ENCODE measurements at places on chromosomes 1 and 21.
A peak's percentile ranks its signal among the peaks of the same experiment; 100 is the strongest.

GRCh38 chr1:53684741-53685140 lies 54.2 kb downstream of the GLIS1 start:
- H3K36me3 ChIP-seq: no peaks in the 10 kb centered on the region
- no peak overlapping the region for H3K4me3 ChIP-seq
- H3K27ac ChIP-seq: no peak overlapping the region
- H3K4me1 ChIP-seq: peaks cover 4% of the 10 kb centered on the region
- peaks cover 46% of the 10 kb centered on the region for H3K27me3 ChIP-seq
- DNase-seq: no peak

- DNase-seq: no peak
- peaks cover 10% of the 10 kb centered on the region for H3K36me3 ChIP-seq
- peaks cover 29% of the 10 kb centered on the region for H3K4me1 ChIP-seq
- H3K27me3 ChIP-seq: no peaks in the 10 kb centered on the region
Observed at GRCh38 chr1:109564194-109564878, 15.9 kb downstream of the GNAI3 start.

- H3K27ac ChIP-seq: peak overlapping the region; percentile 98
- H3K27me3 ChIP-seq: no peaks in the 10 kb centered on the region
- H3K4me1 ChIP-seq: peaks cover 48% of the 10 kb centered on the region
- DNase-seq: no peak
Observed at GRCh38 chr1:198640174-198640573, 1.3 kb downstream of the PTPRC start.

DNA sequence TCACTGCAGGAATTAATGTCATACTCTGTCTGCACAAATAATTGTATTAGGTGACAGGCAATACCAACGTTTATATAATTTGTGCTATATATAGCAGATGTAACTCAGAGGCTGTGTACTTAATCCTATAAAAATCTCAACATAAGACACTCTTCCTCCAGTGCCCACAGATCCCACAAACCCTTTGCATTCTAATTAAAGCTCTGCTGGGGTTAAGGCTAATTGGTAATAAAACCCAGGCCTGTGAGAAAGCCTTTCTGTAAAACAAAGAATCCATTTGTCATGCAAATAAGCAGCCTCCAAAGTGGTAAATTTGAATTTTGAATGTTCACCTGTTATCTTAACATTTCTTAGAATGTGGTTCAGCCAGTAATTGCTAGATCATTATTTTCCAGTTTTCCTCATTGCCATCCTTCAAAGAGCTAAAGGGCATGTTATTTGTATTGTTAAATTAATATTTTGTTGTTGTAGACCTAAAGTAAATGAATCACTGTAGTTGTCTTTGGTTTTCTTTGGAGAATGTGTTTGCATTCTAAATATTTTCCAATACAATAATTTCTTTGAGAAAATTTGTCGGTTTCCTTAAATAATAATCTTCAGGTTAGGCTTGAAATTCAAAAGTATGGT lies 46.3 kb upstream of the PRDX6 start:
- H3K27me3 ChIP-seq: no peaks in the 10 kb centered on the region
- peak overlapping the region; percentile 84 for H3K27ac ChIP-seq
- no peak for DNase-seq
- peaks cover 29% of the 10 kb centered on the region for H3K4me1 ChIP-seq
- H3K36me3 ChIP-seq: no peaks in the 10 kb centered on the region

DNA sequence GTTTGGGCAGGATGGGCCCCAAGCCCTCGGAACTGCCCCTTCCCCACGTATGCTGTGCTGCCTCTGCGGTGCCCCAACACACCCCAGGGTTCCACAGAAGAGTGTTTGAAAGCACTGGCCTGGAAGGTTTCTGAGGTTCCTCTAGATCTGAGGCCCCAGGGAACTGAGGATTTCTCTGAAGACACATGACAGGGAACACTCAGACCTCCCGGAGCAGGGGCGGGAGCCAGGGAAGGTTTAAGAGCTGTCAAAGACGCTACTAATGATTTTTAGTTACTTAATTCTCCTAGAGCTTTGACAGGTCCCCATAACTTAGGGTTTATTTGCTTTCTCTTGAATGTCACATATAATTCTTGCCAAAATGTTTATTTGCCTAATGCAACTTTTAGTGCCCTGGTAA lies 212.3 kb upstream of the GRIK3 start:
- DNase-seq: no peak
- no peak overlapping the region for H3K4me3 ChIP-seq
- no peak overlapping the region for H3K27ac ChIP-seq
- H3K36me3 ChIP-seq: no peaks in the 10 kb centered on the region
- H3K27me3 ChIP-seq: peaks cover 2% of the 10 kb centered on the region
- no peaks in the 10 kb centered on the region for H3K4me1 ChIP-seq

DNA sequence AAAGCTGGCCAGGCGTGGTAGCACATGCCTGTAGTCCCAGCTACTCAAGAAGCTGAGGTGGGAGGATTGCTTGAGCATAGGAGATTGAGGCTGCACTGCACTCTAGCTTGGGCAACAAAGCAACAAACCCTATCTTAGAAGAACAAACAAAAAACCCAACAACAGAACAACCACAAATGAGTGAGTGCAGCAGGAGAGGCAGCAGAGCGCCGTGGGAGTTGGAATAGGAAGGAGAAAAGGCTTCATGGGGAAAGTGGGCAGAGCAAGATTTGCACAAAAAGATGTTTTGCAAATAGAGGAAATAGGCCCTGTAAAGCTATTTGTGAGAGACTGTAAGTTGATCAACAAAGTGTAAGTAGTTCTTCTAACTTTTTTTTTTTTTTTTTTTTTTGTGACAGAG lies 19.6 kb downstream of the SMAP2 start:
- H3K27ac ChIP-seq: peak overlapping the region; percentile 90
- H3K4me3 ChIP-seq: peak overlapping the region; percentile 1
- peaks cover 70% of the 10 kb centered on the region for H3K36me3 ChIP-seq
- no peak for DNase-seq

GRCh38 chr1:206417774-206418614 lies 52.3 kb upstream of the IKBKE start:
- H3K4me3 ChIP-seq: no peak overlapping the region
- DNase-seq: no peak
- H3K27me3 ChIP-seq: no peaks in the 10 kb centered on the region
- H3K36me3 ChIP-seq: peaks cover 45% of the 10 kb centered on the region

GRCh38 chr1:8641377-8641997 lies 176.0 kb downstream of the RERE start:
- H3K4me3 ChIP-seq: no peak overlapping the region
- no peak overlapping the region for H3K27ac ChIP-seq
- peaks cover 15% of the 10 kb centered on the region for H3K36me3 ChIP-seq
- DNase-seq: no peak
- H3K27me3 ChIP-seq: no peaks in the 10 kb centered on the region
- peaks cover 13% of the 10 kb centered on the region for H3K4me1 ChIP-seq

DNA sequence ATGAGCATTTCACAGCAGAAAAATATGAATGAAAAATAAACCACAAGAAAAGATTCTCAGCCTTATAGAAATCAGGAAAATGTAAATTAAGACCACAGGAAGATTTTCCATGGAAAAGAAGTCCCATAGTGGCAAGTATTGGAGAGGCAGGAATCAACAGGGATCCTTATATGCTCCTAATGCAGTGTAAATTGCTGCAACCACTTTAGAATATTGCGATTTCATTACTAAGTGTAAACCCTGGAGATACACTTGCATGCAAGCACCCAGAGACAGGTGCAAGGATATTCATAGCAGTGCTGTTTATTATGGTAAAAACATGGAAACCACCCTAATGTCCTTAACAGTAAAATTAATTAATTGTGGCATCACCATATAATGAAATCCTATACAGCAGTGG lies 10.6 kb upstream of the LRP8 start:
- H3K4me1 ChIP-seq: peaks cover 18% of the 10 kb centered on the region
- peaks cover 22% of the 10 kb centered on the region for H3K36me3 ChIP-seq
- H3K27me3 ChIP-seq: no peaks in the 10 kb centered on the region
- H3K4me3 ChIP-seq: no peak overlapping the region
- DNase-seq: no peak
- no peak overlapping the region for H3K27ac ChIP-seq

- peaks cover 8% of the 10 kb centered on the region for H3K4me1 ChIP-seq
- H3K36me3 ChIP-seq: no peaks in the 10 kb centered on the region
- no peak overlapping the region for H3K4me3 ChIP-seq
Observed at GRCh38 chr21:45487891-45488600, 54.2 kb downstream of the SLC19A1 start.

GRCh38 chr1:199858171-199858570 lies 169.3 kb upstream of the NR5A2 start:
- H3K27ac ChIP-seq: no peak overlapping the region
- H3K36me3 ChIP-seq: no peaks in the 10 kb centered on the region
- H3K4me1 ChIP-seq: peaks cover 1% of the 10 kb centered on the region

- no peak overlapping the region for H3K27ac ChIP-seq
- H3K4me3 ChIP-seq: no peak overlapping the region
- no peaks in the 10 kb centered on the region for H3K27me3 ChIP-seq
- no peak for DNase-seq
- no peaks in the 10 kb centered on the region for H3K36me3 ChIP-seq
Observed at GRCh38 chr1:48405400-48405799, 66.6 kb downstream of the SPATA6 start.

- H3K36me3 ChIP-seq: no peaks in the 10 kb centered on the region
- no peak overlapping the region for H3K27ac ChIP-seq
- H3K27me3 ChIP-seq: peaks cover 18% of the 10 kb centered on the region
- H3K4me1 ChIP-seq: no peaks in the 10 kb centered on the region
Observed at GRCh38 chr1:116111524-116112021, 374 bp downstream of the MAB21L3 start.

- no peaks in the 10 kb centered on the region for H3K4me1 ChIP-seq
- H3K4me3 ChIP-seq: no peak within 1 kb of the TSS
- H3K36me3 ChIP-seq: peaks cover 2% of the 10 kb centered on the region
- H3K27ac ChIP-seq: no peak within 1 kb of the TSS
- DNase-seq: peak; percentile 49
Observed at GRCh38 chr1:1540090-1540817, at the start of gene TMEM240. TSS of gene TMEM240 (minus strand) at chr1:1540624. CDS start at chr1:1540346, 278 bp downstream.

DNA sequence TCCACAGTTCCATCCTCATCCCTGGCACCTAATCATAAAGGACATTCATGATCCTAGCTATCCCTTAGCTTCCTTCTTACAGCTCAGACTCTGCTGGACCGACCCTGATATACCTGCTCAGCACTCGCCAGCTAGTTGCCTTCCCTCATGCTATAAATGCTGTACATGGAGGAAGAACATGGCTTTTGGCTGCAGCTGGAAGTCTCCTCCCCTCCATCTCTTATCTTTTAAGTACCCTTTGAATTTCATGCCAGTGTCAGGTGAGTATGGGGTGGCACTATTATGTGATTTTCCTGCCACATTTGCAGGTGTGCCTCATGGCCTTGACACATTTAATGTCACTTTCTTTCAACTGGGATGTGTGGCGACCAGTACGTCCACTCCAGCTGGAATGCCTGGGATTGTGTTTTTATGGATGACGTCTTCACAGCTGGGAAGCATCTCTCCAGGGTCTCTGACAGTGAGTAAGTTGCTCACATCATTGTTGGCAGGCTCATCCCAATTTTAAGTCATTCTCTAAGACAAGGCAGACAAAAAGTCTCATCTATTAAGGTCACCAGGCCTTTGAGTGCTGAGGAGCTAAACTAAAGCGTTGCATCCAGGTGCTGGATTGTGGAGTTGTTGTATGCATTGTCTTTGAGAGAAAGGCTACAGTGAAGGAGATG lies 43.4 kb downstream of the RUNX1 start:
- peaks cover 55% of the 10 kb centered on the region for H3K4me1 ChIP-seq
- no peak overlapping the region for H3K4me3 ChIP-seq
- H3K27me3 ChIP-seq: no peaks in the 10 kb centered on the region
- H3K27ac ChIP-seq: no peak overlapping the region

DNA sequence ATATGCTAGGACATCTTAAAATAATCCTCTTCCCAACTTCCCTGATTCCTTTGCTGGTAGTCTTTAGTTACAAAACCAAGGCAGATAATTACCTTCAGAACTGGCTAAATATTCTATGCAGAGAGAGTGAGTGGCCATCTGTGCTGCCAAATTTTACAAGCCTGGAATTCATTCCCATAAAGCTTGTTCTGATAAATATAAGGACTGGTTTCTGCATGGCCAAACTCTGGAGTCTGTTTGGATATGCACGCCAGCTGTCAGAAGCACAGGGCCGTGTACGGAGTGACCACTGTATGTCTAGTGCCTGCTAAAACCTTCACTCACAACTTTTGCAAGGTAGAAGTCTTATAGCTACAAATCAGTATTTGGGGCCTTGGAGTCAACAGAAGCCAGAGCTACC lies 66.5 kb upstream of the RAVER2 start:
- no peak for DNase-seq
- no peaks in the 10 kb centered on the region for H3K4me1 ChIP-seq
- no peak overlapping the region for H3K27ac ChIP-seq
- H3K4me3 ChIP-seq: no peak overlapping the region

DNA sequence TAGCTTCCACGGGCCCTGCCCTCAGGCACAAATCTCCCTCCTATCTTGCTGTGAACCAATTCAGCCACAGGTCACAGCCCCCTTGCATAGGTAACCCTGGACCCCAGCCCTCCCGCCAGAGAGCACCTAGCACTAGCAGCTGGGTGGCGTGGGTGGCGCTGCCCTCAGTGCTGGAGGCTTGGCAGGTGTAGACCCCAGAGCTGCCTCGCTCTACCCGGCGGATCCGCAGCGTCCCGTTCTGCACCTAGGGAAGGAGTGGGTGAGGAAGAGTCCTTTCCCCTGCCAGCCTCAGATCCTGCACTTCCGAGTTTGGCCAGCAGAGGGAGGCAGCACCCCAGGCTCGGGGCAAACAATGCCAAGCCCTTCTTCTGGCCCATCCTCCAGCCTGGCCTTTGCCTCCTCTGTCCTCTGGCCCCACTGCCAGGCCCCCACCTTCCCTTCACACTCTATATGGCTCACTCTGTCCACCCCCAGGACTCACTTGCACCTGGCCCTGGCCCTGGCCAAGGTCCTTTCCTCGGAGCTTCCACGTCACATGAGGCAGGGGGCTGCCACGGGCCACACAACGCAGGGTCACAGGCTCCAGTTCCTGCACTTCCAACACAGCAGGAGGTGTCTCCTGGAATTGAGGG lies 9.0 kb downstream of the IGSF9 start:
- DNase-seq: peak; percentile 86
- H3K4me3 ChIP-seq: no peak overlapping the region
- no peak overlapping the region for H3K27ac ChIP-seq
- no peaks in the 10 kb centered on the region for H3K36me3 ChIP-seq
- H3K27me3 ChIP-seq: peaks cover 23% of the 10 kb centered on the region

GRCh38 chr1:54815086-54815876 lies 14.2 kb upstream of the TTC22 start:
- DNase-seq: peak; percentile 3
- H3K4me3 ChIP-seq: no peak overlapping the region
- peaks cover 5% of the 10 kb centered on the region for H3K27me3 ChIP-seq
- no peaks in the 10 kb centered on the region for H3K36me3 ChIP-seq

- no peak overlapping the region for H3K27ac ChIP-seq
- DNase-seq: no peak
- no peak overlapping the region for H3K4me3 ChIP-seq
- H3K27me3 ChIP-seq: peaks cover 15% of the 10 kb centered on the region
- no peaks in the 10 kb centered on the region for H3K36me3 ChIP-seq
Observed at GRCh38 chr1:38361566-38361965, 315.0 kb upstream of the POU3F1 start.

DNA sequence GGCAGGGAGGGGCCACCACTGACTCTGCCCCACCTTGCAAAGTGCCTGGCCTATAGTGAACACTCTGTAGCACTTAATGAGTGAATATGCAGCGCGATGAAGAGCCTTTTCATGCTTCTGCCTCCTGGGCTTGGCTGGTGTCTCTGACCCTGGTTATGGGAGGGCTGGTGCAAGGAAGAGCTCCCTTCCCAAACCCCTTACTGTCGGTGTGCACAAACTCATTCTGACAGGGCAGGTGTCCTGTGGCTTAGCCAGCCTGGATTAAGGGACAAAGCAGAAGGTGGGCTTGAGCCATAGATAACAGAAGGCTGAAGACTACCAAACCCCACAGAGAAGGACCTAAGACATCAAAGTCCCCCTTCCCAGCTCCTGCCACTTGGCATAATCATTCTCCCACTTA lies 2.0 kb upstream of the NCMAP start:
- no peak for DNase-seq
- peaks cover 32% of the 10 kb centered on the region for H3K27me3 ChIP-seq
- H3K4me3 ChIP-seq: no peak overlapping the region
- H3K27ac ChIP-seq: no peak overlapping the region

Data from activated CD4-positive, alpha-beta memory T cell treated with anti-CD3 and anti-CD28 coated beads, Interleukin-2, amount 10 ng/mL, durations not matched to agents 7 days and 5 days (primary cell).